NCI-H187 treated with DMSO at 0.1 percent for 48 hours (cell line): ENCODE measurements at places on chromosomes 4 and X.

GRCh38 chr4:7610022-7610670, 175.4 kb upstream of the PSAPL1 start:
- DNase-seq: no peak

DNA sequence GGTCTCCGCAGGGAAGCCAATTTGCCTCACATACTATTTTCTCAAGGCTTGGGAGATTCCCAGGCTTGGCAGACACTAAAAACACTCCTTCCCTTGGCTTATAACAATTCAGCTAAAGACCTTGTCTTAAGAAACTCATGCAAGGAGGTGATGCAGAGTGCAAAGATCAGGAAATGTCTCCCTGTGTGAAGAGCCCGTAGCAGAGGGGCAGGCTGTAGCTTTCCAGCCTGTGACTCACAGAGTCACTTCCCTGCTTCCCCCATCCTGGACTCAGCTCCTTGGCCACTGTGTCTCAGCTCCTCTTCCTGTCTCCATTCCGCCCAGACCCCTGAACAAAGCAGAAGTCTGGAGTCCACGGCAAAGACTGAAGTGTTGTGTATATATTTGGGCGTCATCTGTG, 56.1 kb downstream of the KDR start:
- DNase-seq: no peak

- no peak for DNase-seq
These were observed 1873.7 kb upstream of the IGFBP7 start for GRCh38 chr4:58983887-58984286.

DNA sequence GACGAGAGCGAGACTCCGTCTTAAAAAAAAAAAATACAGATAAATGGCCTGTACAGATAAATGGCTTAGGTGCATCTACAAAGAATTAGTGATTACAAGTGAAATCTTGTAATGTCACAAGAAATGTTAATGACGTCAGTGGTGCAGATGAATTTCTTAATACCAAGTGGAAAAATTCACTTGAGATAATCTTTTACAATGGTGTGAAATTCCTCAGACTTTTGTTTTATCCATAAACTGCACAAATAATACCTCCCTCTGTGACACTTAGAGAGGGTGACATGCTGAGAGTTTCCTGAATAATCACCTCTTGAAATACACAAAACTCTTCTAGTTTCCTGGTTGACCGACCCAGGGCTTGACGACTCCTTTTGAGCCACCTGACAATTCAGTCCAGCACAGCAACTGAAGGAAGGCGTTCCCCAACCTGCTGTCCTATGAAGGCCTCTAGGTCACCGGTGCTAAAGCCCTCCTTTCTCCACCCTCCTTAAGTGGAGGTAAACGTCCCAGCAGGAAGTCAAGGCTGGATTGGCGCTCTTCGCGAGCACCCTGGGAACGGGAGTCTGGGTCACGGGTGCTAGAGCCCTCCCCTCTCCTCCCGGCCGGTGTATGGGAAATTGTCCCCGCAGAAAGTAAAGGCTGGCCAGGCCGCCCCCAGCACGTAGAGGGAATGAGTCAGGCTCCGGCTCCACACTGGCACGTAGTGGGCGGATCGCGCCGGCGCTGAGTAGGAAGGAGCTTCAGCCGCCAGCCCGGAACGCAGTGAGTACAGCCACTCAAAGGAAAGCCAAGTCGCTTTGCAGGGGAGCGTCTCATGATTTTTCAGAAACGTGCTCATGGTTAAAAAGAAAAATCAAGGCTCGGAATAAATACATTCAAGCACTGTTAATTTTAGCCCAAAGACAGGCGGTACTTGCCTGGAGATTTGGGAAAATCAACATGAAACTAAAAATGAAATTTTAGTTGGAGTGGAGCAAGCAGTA, at the start of gene TMEM144:
TSS of gene TMEM144 (plus strand) at position 662 of the 983 bp plus-strand sequence. CDS start 2,182 bp downstream, outside the sequence.
- DNase-seq: no peak

- DNase-seq: no peak
These were observed 21.3 kb upstream of the ADRA2C start for GRCh38 chr4:3744901-3745300.

GRCh38 chrX:110204986-110205385, 112.9 kb downstream of the AMMECR1 start:
- no peak for DNase-seq

DNA sequence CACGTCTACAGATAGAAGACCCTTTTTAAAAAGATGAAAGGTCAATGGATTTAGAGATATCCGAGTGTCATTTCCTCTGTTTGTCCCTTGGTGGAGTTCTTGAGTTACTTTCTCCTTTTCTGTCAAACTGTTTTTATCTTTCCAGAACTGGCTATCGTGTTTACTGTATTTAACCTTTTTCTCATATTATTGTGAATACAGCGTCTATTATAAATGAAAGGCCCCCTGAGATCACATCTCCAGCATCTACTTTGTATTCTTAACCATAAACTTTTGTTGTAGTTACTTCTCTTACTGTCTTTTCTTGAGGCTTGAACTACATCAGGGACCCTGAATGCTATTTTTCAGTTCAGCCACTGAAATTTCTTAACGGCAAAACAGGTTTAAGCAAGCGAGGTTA, 4.0 kb upstream of the PCDH7 start:
- DNase-seq: no peak

DNA sequence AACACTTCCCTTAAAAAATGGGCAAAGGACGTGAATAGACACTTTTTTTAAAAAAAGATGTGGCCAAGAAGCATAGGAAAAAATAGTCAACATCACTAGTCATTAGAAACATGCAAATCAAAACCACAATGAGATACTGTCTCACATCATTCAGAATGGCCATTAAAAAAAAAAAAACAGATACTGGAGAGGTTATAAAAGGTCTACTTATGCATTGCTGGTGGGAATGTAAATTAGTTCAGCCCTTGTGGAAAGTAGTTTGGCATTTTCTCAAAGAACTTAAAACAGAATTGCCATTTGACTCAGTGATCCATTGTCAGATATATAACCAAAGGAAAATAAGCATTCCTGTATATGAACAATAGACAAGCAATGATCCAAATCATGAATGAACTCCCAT, 352.8 kb upstream of the EPHA5 start:
- no peak for DNase-seq

- DNase-seq: no peak
These were observed 93.5 kb upstream of the AFAP1 start for GRCh38 chr4:8033067-8033755.

- DNase-seq: no peak
These were observed 85.4 kb upstream of the GBA3 start for GRCh38 chr4:22607382-22607781.

- DNase-seq: no peak
These were observed 16.1 kb downstream of the TMEM175 start for GRCh38 chr4:948101-948935.

- DNase-seq: no peak
These were observed 10.6 kb downstream of the OTC start for GRCh38 chrX:38363046-38363445.

DNA sequence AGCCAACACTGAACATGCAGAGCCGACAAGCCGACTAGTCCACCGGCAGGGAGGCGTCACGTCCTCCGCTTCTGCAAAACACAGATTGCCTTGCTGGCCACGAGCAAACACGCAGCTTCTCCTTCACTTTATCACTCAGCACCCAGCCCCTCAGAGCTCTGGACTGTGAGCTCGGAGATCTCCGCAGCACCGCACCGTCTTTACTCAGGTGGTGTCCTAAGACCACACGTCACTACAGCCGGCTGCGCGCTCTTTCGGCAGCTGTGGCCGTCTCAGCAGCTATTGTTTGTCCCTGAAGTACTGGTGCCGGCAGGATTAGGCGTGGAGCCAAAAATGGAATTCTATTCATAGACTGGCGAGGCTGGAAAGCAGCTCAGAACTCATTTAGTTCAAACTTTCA, 72.0 kb downstream of the FAT1 start:
- no peak for DNase-seq

DNA sequence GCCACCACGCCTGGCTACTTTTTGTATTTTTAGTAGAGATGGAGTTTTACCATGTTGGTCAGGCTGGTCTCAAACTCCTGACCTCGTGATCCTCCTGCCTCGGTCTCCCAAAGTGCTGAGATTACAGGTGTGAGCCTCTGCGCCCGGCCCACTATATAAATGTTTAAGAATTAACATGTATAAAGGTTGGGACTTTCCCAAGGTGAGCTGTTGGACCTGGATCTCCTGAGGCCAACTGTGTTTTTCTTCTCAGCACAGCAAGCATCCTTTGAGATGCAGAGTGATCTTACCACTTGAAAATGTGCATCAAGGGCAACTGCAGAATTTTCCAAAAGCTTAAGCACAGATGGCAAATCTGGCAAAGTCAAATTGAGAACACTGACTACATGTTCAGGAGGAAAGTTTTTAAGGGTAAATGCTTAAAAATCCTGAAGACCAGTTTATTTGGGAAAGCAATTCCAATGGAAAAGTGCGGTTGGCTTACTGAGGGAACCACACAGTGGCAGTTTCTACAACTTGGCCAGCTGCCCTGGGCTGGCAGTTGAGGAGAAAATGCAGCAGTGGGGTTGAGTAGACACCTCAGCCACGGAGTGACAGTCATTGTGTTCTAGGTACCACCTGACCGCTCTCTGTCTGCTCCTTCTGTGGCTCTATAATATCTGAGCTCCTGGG, 168.9 kb downstream of the CBR4 start:
- no peak for DNase-seq

DNA sequence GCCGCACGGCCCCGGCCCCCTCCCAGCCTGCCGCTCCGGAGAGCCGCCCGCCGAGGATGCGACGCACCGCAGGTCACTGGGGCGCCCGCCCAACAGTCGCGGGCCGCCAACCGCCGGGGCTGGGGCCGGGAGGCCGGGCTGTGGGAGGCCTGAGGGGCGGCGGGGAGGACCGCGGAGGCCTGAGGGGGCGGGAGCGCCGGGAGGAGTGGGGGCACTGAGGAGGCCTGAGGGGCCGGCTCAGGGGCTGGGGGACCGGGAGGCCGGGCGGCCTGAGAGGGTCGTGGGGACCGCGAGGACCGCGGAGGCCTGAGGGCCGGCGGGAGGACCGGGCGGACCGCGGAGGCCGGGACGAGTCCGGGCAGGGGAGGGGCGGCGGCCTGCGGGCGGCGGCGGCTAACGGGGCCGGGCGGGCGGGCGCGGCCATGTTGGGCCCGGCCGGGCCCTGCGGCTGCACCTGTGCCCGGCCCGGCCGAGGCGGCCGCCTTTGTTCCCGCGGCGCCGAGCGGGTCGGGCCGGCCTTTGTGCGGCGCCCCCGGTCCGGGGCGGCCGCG, 353 bp downstream of the NSD2 start:
- no peak for DNase-seq

GRCh38 chr4:60724623-60725022, 475.5 kb upstream of the ADGRL3 start:
- no peak for DNase-seq

DNA sequence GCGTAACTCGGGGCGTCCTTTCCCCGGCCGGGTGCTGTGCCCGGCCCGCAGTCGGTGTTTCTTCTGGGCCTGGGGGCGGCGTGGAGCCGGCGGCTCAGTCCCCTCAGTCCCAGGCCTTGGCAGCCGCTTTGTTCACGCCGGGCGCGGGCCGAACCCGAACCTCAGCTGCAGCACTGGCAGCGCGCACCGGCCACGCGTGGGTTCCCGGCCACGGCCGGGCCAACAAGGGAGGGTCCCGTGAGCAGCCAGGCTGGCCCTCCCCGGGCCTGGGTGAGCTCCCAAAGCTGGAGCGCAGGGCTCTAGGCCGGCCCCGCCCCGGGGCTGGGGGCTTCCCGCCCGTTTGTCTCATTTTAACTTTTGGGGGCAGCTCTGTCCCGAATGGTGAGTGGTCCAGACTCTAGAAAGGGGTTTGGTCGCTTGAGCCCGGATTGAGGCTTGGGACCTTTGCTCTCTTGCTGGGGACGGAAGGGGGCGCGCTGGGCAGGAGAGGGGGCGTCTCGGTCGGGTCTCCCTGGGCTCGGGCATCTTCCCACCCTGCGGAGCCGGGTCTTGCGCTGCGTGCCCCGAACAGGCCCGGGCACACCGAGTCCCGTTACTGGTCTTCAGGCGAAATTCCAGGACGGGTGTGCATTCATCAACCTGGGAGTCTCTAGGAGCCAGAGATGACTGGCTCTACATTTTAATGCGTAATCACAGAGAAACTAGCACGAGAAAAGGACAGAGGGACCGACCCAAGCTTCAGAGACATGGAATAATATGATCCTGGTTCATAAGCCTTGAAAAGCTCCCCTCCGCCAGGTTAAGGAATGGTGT, 177.1 kb downstream of the CBR4 start:
- DNase-seq: no peak

GRCh38 chrX:7233580-7234406, 85.8 kb upstream of the PUDP start:
- DNase-seq: no peak

DNA sequence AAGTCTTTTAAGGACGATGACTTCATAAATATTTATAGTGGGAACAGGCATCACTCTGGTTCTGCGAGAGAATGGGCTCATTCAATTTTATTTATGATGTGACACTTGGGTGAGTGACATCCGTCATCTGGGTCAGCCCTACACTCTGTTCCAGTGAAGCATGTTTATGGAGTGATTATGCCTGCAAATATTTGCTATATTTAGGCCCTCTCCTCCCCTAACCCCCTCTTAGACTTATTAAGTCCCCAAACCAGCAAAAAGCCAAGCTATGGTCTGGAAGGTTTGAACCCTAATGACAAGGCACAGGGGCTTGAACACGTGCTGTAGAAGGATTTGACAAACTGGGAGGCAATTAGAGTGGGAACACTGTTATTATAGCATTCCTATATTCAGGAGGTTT, 55.9 kb downstream of the C4orf51 start:
- no peak for DNase-seq

DNA sequence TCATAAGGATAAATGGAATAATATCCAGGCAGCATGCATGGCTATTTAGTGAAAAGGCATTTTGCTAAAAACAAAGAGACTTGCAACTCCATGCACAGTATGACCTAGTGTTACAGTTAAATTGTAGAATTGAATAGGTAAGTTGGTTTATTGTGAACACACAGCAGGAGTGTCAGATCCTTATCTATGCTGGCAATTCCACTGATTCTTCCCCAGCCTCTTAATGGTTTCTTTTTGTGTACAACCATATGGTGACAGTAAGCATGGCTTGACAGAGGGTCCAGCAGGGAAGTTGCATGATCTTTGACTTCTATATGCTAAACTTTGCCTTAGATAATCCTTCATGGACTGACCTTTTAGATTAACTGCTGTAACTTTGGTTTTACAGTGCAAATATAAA, 936.6 kb upstream of the EPHA5 start:
- DNase-seq: no peak

DNA sequence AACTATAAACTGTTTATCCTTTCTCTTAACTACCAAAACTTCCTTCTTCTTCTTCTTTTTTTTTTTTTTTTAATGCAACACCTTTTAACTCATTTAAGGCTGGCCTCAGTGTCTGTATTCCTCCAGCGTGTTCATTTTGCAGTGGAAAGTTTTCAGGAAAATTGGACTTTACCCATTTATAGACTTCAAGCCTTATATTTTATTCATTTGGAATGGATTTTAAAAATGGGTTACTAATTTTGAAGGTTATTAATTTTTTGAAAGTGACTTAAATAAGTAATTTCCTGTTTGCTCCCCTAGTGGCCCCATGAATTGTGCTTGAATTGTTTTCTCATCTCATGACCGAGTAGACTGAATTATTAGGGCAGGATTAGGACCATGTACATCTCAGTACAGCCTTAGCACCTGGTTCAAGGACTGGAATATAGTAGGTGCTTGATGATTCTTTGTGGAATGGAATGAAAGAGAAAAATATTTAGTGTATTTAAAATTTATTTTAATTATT, 282.7 kb downstream of the ANKRD50 start:
- no peak for DNase-seq

- DNase-seq: peak; percentile 26
These were observed 863 bp upstream of the RAB33A start for GRCh38 chrX:130170752-130171445.
